ENCODE measurements at places on chromosomes 5 and 9. TPM values are rescaled to one million over a fixed set of nuclear protein-coding genes. Genes with fewer than 3 reads are reported as not detected.

DNA sequence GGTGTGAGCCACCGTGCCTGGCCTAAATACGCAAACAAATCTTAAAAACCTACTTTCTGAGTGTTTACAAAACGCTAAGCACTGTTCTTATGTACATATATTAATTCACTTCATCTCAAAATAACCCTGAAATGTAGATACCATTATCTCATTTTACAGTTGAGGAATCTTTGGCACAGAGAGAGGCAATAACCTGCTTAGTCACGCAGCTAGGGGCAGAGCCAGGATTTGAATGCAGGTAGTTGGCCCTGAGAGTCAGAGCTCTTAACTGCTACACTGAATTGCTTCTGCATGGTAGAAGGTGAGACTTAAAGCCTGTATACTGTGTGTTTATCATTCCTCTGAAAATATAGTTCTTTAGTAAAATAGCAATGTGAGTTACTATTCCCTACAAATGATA, 21.9 kb downstream of the ARHGEF37 start:
- H3K27me3 ChIP-seq = no peaks in the 10 kb centered on the region
- no peak for DNase-seq
- H3K4me1 ChIP-seq = peaks cover 16% of the 10 kb centered on the region
- H3K27ac ChIP-seq = no peak overlapping the region
- no peak overlapping the region for H3K4me3 ChIP-seq

DNA sequence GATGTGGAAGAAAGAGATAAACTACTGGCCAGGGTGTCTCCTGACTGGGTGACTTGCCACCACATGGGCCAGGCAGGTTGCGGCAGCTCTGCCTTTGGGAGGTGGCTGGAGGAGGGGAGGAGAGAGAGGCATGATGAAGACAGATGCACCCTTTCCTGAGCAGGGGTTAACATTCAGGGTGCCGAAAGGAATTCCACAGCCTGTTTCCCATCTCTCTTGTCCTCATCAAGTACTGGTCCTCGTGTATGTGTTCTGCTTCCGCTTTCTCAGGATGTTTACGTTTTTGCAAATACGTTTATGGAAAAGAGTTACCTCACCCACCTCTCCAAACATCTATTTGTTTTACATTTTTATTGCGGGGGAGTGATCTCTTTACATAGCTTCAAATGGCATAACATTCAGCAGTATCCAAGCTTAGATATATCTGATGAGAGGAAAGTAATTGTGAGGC, 73.4 kb downstream of the C9orf85 start:
- no peak overlapping the region for H3K4me3 ChIP-seq
- no peaks in the 10 kb centered on the region for H3K27me3 ChIP-seq
- H3K4me1 ChIP-seq = no peaks in the 10 kb centered on the region
- no peak overlapping the region for H3K27ac ChIP-seq

Gene TRMT10B
- total RNA-seq = 19.0 TPM

GRCh38 chr5:33363537-33363936, 77.2 kb upstream of the TARS1 start:
- no peaks in the 10 kb centered on the region for H3K36me3 ChIP-seq
- H3K4me1 ChIP-seq = peaks cover 5% of the 10 kb centered on the region
- H3K27me3 ChIP-seq = no peaks in the 10 kb centered on the region
- DNase-seq = no peak
- no peak overlapping the region for H3K27ac ChIP-seq
- no peak overlapping the region for H3K4me3 ChIP-seq

- no peaks in the 10 kb centered on the region for H3K36me3 ChIP-seq
- H3K27me3 ChIP-seq = no peaks in the 10 kb centered on the region
- no peak overlapping the region for H3K4me3 ChIP-seq
- H3K4me1 ChIP-seq = no peaks in the 10 kb centered on the region
Observed at GRCh38 chr5:60177596-60177995, 284.1 kb upstream of the PDE4D start.

GRCh38 chr9:16125629-16126028, 572.8 kb downstream of the CCDC171 start:
- H3K27ac ChIP-seq = no peak overlapping the region
- H3K27me3 ChIP-seq = no peaks in the 10 kb centered on the region
- no peaks in the 10 kb centered on the region for H3K36me3 ChIP-seq
- no peak for DNase-seq
- no peaks in the 10 kb centered on the region for H3K4me1 ChIP-seq

Gene GABBR2
- total RNA-seq = not detected

DNA sequence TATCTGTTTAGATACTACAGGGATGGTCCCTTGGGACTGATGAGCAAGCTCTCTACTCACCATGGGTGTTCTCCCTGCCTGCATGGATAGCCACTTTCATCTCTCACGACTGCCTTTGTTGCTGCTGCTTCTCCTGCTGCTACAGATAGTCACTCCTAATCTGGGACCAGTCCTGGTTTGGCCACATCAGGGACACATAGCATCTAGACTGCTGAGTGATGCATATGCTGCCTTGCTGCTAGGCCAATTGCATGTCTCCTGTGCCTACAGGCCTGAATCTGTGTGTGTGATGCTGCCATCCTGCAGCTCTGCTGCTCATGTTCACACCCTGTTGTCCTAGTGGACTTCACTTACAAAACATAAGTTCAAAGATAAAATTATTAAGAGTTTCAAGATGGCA, 297.1 kb downstream of the HCN1 start:
- no peak for DNase-seq
- H3K4me1 ChIP-seq = no peaks in the 10 kb centered on the region
- no peaks in the 10 kb centered on the region for H3K27me3 ChIP-seq
- H3K27ac ChIP-seq = no peak overlapping the region
- H3K36me3 ChIP-seq = no peaks in the 10 kb centered on the region

GRCh38 chr9:113373256-113373655, 3.5 kb downstream of the HDHD3 start:
- H3K27me3 ChIP-seq = no peaks in the 10 kb centered on the region
- peaks cover 6% of the 10 kb centered on the region for H3K4me1 ChIP-seq
- no peaks in the 10 kb centered on the region for H3K36me3 ChIP-seq
- no peak overlapping the region for H3K4me3 ChIP-seq
- DNase-seq = no peak

Gene OR1L8
- total RNA-seq = not detected

- H3K4me3 ChIP-seq = no peak overlapping the region
- H3K27ac ChIP-seq = no peak overlapping the region
- DNase-seq = no peak
- no peaks in the 10 kb centered on the region for H3K27me3 ChIP-seq
Observed at GRCh38 chr9:20722221-20722620, 38.2 kb downstream of the FOCAD start.

GRCh38 chr5:108818613-108819272, 71.0 kb downstream of the FER start:
- H3K36me3 ChIP-seq = no peaks in the 10 kb centered on the region
- no peaks in the 10 kb centered on the region for H3K4me1 ChIP-seq
- no peak for DNase-seq

DNA sequence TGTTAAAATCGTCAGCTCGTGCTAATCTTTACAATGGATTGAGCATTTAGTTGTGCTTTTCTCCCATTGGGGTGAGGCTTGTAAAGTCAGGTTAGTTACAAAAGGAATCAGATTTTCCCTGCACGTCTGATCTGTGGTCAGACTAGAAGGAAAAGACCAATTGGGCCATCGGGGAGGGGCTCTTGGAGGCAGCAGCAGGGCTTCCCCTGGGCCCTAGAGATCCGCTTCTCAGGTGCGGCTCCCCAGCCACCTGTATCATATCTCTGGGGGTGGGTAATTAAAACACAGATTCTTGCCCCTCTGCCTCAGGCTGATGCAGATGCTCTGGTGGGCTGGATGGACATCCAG, 200.3 kb downstream of the HSPA4 start:
- H3K27ac ChIP-seq = no peak overlapping the region
- H3K36me3 ChIP-seq = no peaks in the 10 kb centered on the region
- no peaks in the 10 kb centered on the region for H3K4me1 ChIP-seq

Gene DBH
- not detected for total RNA-seq

- H3K4me1 ChIP-seq = no peaks in the 10 kb centered on the region
- no peak for DNase-seq
- H3K36me3 ChIP-seq = no peaks in the 10 kb centered on the region
Observed at GRCh38 chr9:133154097-133154989, 9.4 kb downstream of the GBGT1 start.

Gene PANK3
- 71.1 TPM for total RNA-seq

Gene LCN2
- not detected for total RNA-seq

DNA sequence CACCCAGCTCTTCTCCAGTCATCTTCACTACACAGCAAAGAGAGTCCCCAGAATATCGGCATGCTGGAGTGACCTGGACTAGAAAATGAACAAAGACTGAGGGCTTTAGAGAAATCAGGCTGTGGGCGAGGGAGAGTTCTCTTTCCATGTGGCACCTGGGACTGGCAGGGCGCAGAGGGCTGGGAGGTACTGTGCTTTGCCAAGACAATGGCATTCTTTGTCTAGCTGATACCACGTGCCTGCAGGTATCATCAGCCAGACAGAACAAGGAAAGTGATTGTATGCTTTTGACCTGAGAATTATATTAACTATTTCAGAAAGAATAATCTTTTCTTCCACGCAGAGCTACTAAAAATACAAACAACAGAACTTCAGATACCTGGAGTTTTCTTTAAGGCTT, 30.5 kb downstream of the DDX31 start:
- no peaks in the 10 kb centered on the region for H3K4me1 ChIP-seq
- H3K36me3 ChIP-seq = peaks cover under 1% of the 10 kb centered on the region
- H3K4me3 ChIP-seq = no peak overlapping the region
- DNase-seq = no peak
- H3K27ac ChIP-seq = no peak overlapping the region

- H3K4me3 ChIP-seq = no peak overlapping the region
- DNase-seq = no peak
- peaks cover 19% of the 10 kb centered on the region for H3K27me3 ChIP-seq
- no peak overlapping the region for H3K27ac ChIP-seq
- H3K36me3 ChIP-seq = no peaks in the 10 kb centered on the region
- H3K4me1 ChIP-seq = peaks cover 12% of the 10 kb centered on the region
Observed at GRCh38 chr5:39080168-39080567, 6.0 kb upstream of the RICTOR start.

DNA sequence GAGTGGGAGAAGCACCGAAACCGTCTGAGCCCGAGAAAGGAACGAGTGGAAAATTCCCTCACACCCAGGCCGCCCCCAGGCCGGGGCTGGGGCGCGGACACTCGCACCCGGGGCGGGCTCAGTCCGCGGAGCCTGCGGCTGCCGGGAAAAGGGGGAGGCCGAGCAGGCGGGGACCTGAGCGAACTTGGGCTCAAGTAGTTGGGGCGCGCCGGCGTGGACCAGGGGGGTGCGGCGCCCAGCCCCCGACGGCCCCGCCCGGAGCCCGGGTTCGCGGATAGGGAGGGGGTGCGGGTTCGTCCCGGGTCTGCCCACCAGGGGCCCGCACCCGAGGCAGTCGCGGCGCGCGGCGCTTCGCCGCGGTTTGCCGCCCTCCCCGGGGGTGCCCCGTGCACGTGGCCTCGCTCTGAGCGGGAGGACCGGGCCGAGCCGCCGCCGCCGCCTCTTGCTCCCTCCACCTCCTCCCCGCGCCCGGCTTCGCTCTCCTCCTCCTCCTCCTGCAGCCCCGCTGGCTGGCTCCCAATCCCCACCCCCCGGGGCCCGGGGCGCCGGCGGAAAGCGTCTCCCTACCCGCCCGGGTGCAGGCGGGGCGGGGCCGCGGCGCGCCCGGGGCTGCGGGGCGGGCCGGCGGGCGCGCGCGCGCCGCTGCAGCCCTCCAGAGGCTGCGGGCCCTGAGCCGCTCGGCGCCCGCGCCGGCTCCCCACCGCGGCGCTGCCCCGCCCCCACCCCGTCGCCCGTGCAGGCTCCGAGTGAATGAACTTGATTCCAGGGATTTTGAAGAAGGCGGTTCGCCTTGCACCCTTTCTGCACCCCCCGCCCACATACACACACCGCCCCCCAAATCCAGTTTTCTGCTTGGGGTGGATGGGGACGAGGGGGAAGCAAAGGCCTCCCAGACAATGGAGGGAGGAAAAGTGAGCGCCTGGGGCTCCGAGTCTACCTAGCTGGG, 1.3 kb upstream of the NFIB start:
- no peak for DNase-seq
- H3K27ac ChIP-seq = no peak overlapping the region
- peaks cover 19% of the 10 kb centered on the region for H3K4me1 ChIP-seq
- H3K27me3 ChIP-seq = peaks cover 66% of the 10 kb centered on the region
- H3K36me3 ChIP-seq = peaks cover 5% of the 10 kb centered on the region

GRCh38 chr5:158958021-158958994, 141.4 kb downstream of the EBF1 start:
- no peaks in the 10 kb centered on the region for H3K36me3 ChIP-seq
- no peaks in the 10 kb centered on the region for H3K27me3 ChIP-seq
- H3K4me3 ChIP-seq = no peak overlapping the region
- H3K27ac ChIP-seq = no peak overlapping the region
- DNase-seq = no peak

Gene POLR3G
- total RNA-seq = 29.3 TPM

DNA sequence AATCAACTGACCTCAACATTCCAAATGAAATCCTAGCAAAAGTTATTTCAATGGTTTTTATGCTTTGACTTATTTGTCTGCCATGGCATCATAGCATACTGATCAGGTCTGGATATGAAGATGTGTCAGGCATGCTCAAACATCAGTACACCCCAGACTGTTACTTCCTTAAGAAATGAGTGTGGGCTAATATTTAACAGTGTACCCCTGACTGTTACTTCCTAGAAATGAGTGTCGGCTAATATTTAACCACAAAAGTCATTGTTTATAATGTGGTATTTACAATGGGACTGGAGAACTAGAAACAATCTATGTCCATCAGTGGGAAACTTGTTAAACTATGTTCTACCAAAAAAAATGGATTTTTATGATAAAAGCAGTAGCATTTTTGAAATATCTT, 38.1 kb upstream of the HNRNPA0 start:
- no peaks in the 10 kb centered on the region for H3K4me1 ChIP-seq
- H3K27ac ChIP-seq = no peak overlapping the region
- no peaks in the 10 kb centered on the region for H3K36me3 ChIP-seq

Gene USP20
- total RNA-seq = 34.7 TPM

DNA sequence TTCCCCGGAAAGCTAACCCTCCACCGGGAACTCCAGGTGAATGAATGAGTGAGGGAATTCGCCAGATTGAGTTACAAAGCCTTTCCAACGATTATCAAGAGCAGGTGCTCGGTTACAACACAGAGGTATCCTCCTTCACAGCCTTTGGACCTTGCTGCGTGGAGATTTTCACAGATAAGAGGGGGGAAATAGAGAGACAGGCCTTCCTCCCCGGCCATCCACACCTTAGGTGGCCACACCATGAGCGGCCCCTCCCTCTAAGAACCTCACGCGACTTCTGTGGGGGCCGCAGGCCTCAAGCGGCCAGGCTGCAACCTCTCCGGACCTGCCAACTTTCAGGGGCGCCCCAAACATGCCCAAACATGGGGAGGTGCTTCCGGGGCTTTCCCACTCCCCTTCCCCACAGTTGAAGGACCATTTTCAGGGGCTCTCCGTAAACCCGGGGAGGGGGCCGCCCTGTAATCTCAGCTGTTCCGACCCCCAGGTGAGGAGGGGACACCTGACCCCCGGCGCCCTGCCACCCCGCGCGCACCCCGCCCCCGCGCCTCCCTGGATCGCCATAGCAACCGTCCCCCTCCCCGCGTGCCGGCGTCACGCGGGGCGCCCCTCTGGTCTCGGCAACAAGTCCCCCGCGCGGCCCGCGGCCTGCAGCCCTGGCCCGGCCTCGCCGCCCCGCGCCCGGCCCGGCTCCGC, 603 bp downstream of the DENND1A start:
- peak overlapping the region; percentile 91 for H3K4me3 ChIP-seq
- no peaks in the 10 kb centered on the region for H3K36me3 ChIP-seq
- peaks cover 33% of the 10 kb centered on the region for H3K4me1 ChIP-seq
- peak overlapping the region; percentile 67 for H3K27ac ChIP-seq
- peaks cover 19% of the 10 kb centered on the region for H3K27me3 ChIP-seq
- no peak for DNase-seq

GRCh38 chr5:558326-558725, 34.1 kb upstream of the SLC9A3 start:
- no peaks in the 10 kb centered on the region for H3K36me3 ChIP-seq
- no peak for DNase-seq
- peaks cover 10% of the 10 kb centered on the region for H3K27me3 ChIP-seq
- no peaks in the 10 kb centered on the region for H3K4me1 ChIP-seq
- no peak overlapping the region for H3K27ac ChIP-seq
